CD4-positive, alpha-beta T cell treated with Interleukin-15 for 4 hours (primary cell): ENCODE measurements at places on chromosomes 4 and X.

- DNase-seq, result no peak
Observed at GRCh38 chr4:80086296-80086695, 13.3 kb upstream of the ANTXR2 start.

- DNase-seq, result peak; percentile 29
Observed at GRCh38 chrX:43676971-43677572, 21.0 kb downstream of the MAOA start.

- no peak for DNase-seq
Observed at GRCh38 chrX:115226929-115227328, 7.0 kb downstream of the LRCH2 start.

DNA sequence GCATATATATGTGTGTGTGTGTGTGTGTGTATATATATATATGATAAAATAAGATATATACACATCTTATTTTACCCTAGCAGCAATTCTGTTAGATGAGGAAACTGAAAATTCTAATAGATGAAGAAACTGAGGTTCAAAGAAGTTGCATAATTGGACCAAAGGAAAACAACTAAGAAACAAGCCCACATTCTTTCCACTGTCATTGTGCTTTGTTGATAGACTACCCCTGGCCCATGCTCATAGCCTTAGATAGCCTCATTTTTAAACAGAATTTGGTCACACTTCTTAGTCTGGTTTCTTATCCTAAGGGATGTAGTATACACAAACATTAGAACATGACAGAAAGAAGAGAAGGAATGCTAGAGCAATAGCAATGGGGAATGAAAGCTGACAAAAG lies 138.8 kb downstream of the NDST3 start:
- DNase-seq, result no peak

GRCh38 chr4:132026816-132027215 lies 1122.3 kb upstream of the PCDH10 start:
- no peak for DNase-seq

GRCh38 chrX:65990702-65991101 lies 49.2 kb downstream of the VSIG4 start:
- DNase-seq, result no peak

GRCh38 chr4:145716661-145717200 lies 36.8 kb downstream of the C4orf51 start:
- DNase-seq, result no peak

GRCh38 chr4:36716874-36717273 lies 435.5 kb downstream of the DTHD1 start:
- DNase-seq, result no peak

DNA sequence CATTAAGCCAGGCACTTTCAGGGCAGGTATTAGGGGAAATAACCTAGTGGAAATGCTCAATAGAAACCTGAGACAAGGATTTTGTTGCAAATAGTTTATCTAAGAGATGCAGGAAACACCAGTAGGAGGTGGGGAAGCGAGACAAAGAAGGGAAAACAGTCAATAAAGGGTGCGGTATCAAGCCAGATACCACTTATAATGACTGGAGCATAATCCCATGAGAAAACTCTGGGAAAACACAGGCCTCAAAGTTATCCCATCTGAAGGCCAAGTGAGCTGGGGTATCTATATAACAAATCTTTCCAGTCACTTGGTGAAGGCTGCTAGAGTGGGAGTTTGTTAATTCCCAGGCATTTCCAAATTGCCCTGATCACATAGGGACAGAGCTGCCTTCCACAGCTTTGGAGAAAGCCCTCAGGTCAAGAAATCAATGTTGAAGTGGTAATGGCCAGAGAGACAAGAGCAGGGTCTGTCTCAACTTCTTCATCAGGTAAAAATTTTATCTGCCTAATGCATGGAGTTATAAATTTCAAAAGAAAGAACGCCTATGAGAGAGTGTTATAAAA lies 9.8 kb upstream of the HMGB2 start:
- DNase-seq, result no peak

- DNase-seq, result no peak
Observed at GRCh38 chr4:4341861-4342650, 44.8 kb upstream of the NSG1 start.

GRCh38 chr4:183185018-183185417 lies 86.0 kb downstream of the WWC2 start:
- DNase-seq, result peak; percentile 3

DNA sequence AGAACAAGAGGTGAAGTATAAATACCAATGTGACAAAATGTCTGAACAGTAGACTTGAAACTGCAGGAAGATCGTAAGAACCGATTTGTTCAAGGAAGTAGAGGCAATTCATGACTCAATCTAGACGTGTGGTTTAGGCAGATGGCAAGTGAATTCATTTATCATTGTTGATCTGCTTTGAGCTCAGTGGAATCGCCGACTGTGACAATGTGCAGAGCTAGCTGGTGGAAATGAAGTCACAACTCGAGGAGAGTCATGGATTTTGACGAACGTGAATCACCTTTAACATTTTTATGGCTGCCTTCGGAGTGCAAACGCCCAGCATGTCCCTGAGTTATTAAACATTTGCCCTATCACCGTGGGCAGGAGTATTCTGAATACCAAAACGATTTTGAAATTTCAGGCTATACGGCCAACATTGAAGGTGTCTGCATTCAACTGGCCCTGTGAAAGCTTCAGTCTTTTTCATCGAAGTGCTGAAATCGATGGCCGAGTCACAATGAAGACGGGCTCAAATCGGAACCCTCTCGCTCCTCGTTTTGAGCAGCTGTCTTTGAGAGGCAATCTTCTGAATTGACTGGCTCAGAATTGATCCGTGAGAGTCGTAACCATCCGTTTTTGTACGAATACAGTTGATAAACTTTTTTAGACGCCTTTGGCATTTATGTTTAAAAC lies 689 bp upstream of the OGT start:
- peak; percentile 79 for DNase-seq

DNA sequence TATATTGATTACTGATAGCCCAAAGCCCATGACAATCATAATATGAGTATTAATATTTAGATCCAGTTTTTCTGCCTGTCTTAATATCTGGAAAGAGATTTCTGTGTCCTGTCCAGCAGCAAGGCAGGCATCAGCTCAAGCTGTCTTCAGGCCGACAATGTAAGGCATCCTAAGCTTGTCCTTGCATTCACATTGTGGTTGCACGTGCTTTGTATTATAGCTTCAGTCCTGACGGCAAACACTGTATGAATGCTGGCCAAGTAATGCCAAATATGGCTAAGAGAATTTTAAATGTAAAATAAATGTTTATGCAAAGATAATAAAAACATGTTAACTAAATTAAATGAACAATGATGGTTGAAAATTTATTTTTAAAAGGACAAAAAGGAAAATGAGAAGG lies 255.7 kb upstream of the RPS6KA3 start:
- no peak for DNase-seq
